ENCODE measurements at places on chromosomes 1 and 21. TPM values are rescaled to one million over a fixed set of nuclear protein-coding genes. Genes with fewer than 3 reads are reported as not detected.

DNA sequence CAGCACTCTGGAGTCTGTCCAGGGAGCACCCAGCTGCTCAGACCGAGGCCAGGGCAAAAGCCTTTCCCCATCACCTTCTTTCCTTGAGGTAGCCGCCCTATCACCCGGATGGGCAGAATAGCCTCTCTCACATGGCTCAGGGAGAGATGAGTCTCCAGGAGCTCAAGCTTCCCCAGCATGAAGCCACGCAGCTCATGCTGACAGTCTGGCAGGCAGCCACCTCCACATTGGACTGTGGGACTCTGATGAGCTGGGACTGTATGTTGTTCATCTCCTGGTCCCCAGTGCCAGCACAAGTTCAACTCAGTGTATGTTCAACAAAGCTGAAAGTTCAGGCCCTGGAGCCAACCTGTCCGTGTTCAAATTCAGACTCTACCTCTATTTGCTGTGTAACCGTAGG is 75.2 kb upstream of the ZC3H12A start:
- DNase-seq, result no peak

DNA sequence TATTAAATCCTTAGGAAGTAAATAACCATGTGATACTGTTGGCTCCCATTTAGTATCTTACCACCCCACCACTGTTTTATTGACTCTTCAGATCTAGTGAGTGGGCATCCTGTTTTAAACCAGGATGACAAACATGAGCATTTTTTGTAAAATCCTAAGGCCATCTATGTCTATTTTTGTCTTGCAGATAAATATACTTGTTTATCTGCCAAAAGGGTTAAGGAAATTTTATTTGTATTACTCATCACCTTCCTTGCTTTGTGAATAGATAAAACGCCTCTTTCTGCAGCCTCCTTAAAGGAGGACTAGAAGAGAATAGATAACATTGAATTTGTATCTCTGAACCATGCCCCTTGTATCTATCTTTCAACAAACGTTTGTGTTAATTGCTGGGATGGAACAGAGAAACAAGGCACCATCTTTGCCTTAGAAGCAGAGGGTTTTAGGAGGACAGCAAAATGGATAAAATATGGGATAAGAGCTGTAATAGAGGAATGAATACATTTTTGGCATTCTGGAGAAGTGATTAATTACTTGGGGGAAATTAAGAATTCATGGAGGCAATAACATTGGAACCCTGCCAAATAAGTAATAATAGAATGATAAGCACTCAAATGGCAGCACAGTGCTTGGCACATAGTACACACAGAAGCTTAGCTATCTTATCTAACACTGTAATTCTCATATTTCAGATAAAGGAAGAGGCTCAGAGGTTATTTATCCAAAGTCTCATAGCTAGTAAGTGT is 14.7 kb downstream of the YTHDF2 start:
- no peak for DNase-seq

GRCh38 chr1:2611031-2611501 is 21.8 kb downstream of the MMEL1 start:
- DNase-seq, result no peak

GRCh38 chr1:89425056-89425455 is 61.2 kb downstream of the GBP6 start:
- DNase-seq, result no peak

DNA sequence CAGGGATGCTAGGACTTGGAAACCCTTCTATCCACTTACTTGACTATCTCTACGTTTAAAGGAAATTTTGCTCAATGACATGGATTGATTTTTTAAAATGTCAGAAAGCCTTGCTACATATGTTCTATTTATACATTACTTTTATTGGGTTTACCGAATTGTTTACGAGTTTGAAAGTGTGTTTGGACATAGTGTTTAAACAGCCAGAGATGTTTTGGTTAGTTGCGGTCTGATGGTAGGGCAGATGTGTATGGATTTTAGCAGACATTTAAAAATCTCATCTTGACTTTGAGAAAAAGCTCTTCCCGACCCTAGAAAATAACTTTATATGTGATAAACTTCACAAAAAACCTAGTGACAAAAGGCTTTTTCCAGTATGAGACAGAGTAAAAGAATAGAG is 513.7 kb downstream of the PLA2G4A start:
- DNase-seq, result no peak

DNA sequence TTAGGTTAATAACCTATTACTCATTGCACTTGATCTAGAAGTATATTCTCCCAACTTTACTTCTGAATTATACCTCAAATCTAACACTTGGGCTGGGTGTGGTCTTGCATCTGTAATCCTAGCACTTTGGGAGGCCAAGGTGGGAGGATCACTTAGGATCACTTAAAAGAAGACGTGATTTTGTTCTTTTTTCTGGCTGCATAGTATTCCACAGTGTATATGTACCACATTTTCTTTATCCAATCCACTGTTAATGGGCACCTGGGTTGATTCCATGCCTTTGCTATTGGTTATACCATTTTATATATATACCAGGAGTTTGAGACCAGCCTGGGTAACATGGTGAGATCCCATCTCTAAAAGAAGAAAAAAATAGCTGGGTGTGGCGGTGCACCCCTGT is 48.5 kb upstream of the TSNAX start:
- no peak for DNase-seq

- peak; percentile 27 for DNase-seq
Measured at GRCh38 chr1:183023601-183024316, 539 bp downstream of the LAMC1 start.

- no peak for DNase-seq
Measured at GRCh38 chr1:96992871-96993270, 271.3 kb downstream of the PTBP2 start.

DNA sequence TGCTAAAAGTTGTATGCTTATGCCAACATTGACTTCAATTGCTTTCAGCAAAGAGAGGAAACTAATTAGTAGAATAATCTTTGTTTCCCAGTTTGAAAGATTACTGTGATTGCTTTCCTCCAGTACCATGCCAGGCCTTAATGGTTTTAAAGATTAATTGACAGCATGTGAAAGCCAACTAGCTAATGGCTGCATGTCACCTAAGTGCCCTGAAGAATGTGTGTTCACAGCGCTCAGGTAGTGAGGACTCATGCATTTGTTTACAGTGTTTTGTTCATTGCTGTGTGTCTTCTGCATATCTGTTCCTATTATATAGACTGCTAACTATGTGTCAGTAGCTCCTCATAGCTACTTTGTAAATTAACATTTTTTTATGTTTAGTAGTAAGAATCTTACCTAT is 335.6 kb downstream of the LRRIQ3 start:
- no peak for DNase-seq

GRCh38 chr1:200316148-200316803 is 93.6 kb downstream of the ZNF281 start:
- DNase-seq, result no peak

DNA sequence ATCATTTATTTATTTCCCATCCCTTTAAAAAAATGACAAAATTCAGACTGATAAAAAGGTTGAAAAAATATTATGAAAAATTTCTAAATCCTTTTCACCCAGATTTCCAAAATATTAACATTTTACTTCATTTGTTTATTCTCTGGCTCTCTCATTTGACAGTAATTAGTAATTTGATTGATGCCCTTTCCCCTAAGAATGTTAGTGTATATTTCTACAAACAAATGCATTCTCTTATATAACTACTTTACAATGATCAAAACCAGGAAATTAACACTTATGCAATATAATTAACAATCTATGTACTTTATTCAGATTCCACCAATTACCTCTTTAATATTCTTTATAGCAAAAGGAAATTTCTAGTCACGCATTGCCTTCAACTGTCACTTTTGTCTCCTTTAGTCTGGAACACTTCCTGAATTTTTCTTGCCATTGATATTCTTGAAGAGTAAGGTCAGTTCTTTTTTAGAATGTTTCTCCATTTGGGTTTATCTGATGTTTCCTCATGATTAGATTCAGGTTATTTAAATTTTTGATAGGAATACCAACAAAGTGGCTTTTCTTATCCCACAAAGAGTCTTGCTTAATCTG is 3.9 kb downstream of the CD53 start:
- no peak for DNase-seq

GRCh38 chr1:95916616-95917015 is 682.6 kb downstream of the RWDD3 start:
- DNase-seq, result no peak

The GABRD gene
- total RNA-seq, result not detected

The KCNK2 gene
- not detected for total RNA-seq

The TMEM200B gene
- not detected for total RNA-seq

Data from activated CD4-positive, alpha-beta T cell treated with anti-CD3 and anti-CD28 coated beads, Interleukin-2, amount 10 ng/mL, durations not matched to agents 7 days and 5 days (primary cell).